ENCODE measurements at places on chromosomes 5 and 9. TPM values are rescaled to one million over a fixed set of nuclear protein-coding genes. Genes with fewer than 3 reads are reported as not detected.

Gene SUSD3
- total RNA-seq: not detected

Gene FSTL4
- total RNA-seq: 0.14 TPM

Gene MLANA
- not detected for total RNA-seq

Gene LHFPL2
- total RNA-seq: 56.9 TPM

Gene FBN2
- total RNA-seq: 431 TPM

Gene AGTPBP1
- 15.1 TPM for total RNA-seq

Gene CATSPER3
- total RNA-seq: not detected

Gene SLC6A19
- total RNA-seq: not detected

Gene LCNL1
- 0.14 TPM for total RNA-seq

Gene CDH9
- total RNA-seq: not detected

Gene ADAMTS13
- 0.88 TPM for total RNA-seq

Gene DRD1
- total RNA-seq: 0.44 TPM

Gene CSNK1A1
- 339 TPM for total RNA-seq

Gene PCDHGA4
- 5.0 TPM for total RNA-seq

Gene GOLM1
- 30.2 TPM for total RNA-seq

Gene SIT1
- total RNA-seq: not detected

Gene ORM1
- not detected for total RNA-seq

Gene LCP2
- total RNA-seq: not detected

Gene BARX1
- total RNA-seq: not detected

Gene PLAC8L1
- total RNA-seq: not detected

Gene WDR55
- total RNA-seq: 46.2 TPM

Gene ITGA1
- 237 TPM for total RNA-seq

Gene TLX3
- total RNA-seq: not detected

Gene MARCHF6
- total RNA-seq: 54.1 TPM

Gene OLFML2A
- total RNA-seq: 11.5 TPM

Gene DIPK1B
- total RNA-seq: 0.44 TPM

Gene PITX1
- 76.3 TPM for total RNA-seq

Gene GPR150
- total RNA-seq: under 0.01 TPM

Gene NR6A1
- 0.66 TPM for total RNA-seq

Gene IL7R
- total RNA-seq: 31.1 TPM

Gene TLE1
- 15.5 TPM for total RNA-seq

Gene SLC6A7
- under 0.01 TPM for total RNA-seq

Gene SLC6A18
- total RNA-seq: not detected

Gene PDLIM4
- 26.9 TPM for total RNA-seq

Gene ZNF608
- total RNA-seq: 11.5 TPM

Gene SLC25A48
- not detected for total RNA-seq

Gene SPINK4
- total RNA-seq: 1.8 TPM

Gene KIF4B
- 0.14 TPM for total RNA-seq

Gene CDC25C
- 13.3 TPM for total RNA-seq

Gene IFNB1
- not detected for total RNA-seq

Gene BRINP1
- not detected for total RNA-seq
